ENCODE measurements at places on chromosomes 1 and 21.

DNA sequence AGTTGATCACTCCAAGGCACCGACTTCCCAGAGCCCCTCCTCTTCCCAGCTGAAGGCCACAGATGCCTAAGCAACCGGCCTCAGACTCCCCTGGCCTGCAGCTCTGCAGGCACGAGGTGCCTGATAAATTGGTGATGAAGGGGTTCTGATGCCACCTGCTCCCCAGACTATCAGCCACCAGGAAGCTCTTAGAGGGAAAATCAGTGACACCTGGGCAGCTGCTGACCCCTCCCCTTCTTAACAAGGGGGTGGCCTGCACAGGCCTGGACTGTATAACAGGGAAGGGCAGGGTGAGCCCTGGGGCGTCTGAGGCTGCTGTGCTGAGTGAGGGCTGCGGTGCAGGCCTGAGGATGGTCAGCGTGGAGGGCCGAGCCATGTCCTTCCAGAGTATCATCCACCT, at the start of gene PADI6:
TSS of gene PADI6 (plus strand) at position 301 of the 400 bp plus-strand sequence. CDS start at position 351, 50 bp downstream.
- no peak for DNase-seq

GRCh38 chr1:247440001-247440620, 17.8 kb downstream of the OR2B11 start:
- no peak for DNase-seq

GRCh38 chr1:53735261-53735660, 3.7 kb downstream of the GLIS1 start:
- no peak for DNase-seq

GRCh38 chr1:160657250-160657781, 10.5 kb upstream of the SLAMF1 start:
- no peak for DNase-seq

DNA sequence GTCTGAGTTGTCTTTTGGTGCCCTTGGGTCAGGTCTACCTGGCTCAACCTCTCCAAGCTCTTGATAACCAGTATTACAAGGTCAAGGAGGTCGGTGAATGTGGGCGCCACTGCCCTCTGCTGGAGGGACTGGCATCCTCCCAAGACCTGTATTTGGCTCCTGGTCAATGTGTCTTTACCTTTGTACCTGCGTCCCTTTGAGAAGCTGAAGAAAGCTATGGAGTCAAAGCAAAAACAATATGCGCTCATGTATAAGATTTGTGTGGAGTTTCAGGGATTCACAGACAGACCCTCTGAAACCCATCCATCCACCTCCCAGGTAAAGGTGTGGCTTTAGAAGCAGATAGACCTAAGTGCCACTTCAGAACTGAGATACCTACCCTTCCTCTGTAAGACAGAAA, 61.8 kb upstream of the NBL1 start:
- peak; percentile 89 for DNase-seq

DNA sequence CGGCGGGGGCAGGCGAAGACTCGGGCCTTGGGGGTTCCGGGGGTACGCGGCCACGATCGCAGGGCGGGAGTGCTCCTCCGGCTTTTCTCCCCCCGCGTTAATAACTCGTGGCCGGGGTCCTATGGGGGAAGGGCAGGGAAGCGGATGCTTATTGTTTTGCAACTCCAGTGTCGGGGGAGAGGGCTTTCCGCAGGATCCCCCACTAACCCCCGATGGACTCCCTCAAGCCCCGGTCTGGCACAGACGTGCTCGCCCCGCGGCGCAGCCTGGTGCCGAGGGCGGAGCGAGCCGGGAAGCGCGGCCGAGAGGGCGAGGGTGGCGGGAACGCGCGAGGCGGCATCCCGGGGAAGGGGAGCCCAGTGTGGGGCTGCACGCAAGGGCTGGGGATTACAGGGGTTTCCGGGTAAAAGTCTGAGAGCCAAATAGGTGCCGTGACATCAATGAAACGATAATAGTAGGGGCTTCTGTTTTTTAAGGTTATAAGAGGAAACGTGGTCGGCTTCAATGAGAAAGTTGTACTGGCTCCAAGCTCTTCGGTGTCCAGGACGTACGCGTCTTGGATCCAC, 772 bp downstream of the UCK2 start:
- peak; percentile 54 for DNase-seq

DNA sequence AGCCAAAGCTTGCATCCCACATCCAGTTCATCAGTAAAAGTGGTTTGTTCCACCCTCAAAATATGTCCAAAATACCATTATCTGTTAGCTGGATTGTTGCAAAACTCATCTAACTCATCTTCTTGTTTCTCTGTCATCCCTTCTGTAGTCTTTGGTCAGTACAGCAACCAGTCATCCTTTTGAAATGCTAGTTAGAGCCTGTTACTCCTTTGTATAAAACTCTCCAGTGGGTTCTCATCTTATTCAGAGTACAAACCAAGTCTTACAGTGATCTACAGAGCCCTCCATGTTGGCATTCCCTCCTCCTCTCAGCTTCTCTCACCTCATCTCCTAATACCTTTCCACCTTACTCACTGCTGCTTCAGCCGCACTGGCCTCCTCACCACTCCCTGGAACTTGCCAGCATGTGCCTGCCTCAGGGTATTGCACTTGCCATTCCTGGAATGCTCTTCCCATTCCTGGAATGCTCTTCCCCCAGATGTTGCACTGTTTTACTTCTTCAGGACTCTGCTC, 70.6 kb downstream of the LAMC1 start:
- DNase-seq = no peak
